ENCODE measurements at places on chromosomes 7 and 10. TPM values are rescaled to one million over a fixed set of nuclear protein-coding genes. Genes with fewer than 3 reads are reported as not detected.

- no peak for DNase-seq
- H3K4me3 ChIP-seq, result no peak overlapping the region
- H3K27ac ChIP-seq, result no peak overlapping the region
- peaks cover 8% of the 10 kb centered on the region for H3K36me3 ChIP-seq
These were observed 8.4 kb downstream of the GOLGA7B start for GRCh38 chr10:97858001-97858439.

KIF11 gene
- total RNA-seq, result 14.4 TPM

DNA sequence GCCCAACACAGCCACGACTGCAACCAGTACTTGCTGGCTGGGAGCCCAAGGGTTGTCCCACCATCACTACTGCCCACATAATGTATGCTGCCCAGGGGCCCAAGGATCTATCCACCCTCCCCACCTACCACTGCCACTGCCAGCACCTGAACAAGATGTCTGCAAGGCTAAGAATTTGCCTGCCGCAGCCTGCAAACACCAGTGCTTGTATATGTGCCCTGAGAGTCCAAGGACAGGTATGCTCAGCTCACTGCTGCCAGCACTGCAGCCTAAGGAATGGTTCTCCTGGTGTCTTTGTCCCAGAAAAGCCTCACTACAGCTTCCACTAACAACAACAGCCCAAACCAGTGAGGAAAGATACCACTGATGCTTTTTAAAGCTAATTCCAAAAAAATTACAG lies 1174.0 kb downstream of the SORCS1 start:
- no peaks in the 10 kb centered on the region for H3K27me3 ChIP-seq
- H3K4me3 ChIP-seq, result no peak overlapping the region
- DNase-seq, result no peak
- H3K36me3 ChIP-seq, result no peaks in the 10 kb centered on the region
- no peaks in the 10 kb centered on the region for H3K4me1 ChIP-seq

GRCh38 chr7:15782656-15783055 lies 96.2 kb upstream of the MEOX2 start:
- H3K27ac ChIP-seq, result no peak overlapping the region
- no peaks in the 10 kb centered on the region for H3K27me3 ChIP-seq
- H3K4me1 ChIP-seq, result peaks cover 6% of the 10 kb centered on the region
- no peak overlapping the region for H3K4me3 ChIP-seq

DNA sequence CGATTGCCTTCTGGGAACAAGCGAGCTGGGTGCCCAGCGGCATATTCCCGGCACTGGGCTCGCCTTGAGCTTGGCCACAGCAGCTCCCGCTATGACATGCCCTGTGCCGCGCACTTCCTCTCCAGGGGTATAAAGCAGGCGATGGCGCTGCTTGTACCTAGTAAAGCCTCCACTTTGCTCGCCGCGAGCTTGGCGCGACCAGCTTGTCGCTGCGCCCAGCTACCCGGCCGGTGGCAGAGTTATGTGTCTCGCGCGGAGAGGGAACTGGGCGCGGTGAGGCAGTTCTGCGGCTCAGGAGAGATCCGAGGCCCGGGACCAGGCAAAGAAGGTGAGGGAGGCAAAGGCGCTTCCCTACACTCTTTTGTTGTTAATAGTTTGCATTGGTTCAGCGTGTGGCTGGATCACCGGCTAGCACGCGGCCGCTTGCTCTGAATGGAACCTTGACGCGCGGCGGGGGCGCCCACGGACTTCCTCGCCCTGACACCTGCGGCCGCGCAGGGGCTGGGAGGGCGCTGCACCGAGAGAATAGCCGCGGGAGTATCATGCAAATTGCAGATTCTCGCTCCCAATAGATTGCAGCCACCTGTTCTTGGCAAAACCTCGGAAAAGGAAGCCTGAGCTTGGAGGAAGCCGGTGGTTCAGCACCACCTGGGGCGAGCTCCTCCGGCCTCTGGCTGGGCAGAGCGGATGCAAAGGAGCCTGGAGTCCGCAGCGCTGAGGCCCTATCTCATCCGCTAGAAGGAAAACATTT lies 3.0 kb upstream of the BUB3 start:
- peaks cover 72% of the 10 kb centered on the region for H3K27me3 ChIP-seq
- DNase-seq, result peak; percentile 42
- no peak overlapping the region for H3K27ac ChIP-seq
- H3K4me1 ChIP-seq, result peaks cover 42% of the 10 kb centered on the region
- H3K36me3 ChIP-seq, result peaks cover under 1% of the 10 kb centered on the region

- no peaks in the 10 kb centered on the region for H3K36me3 ChIP-seq
- no peak overlapping the region for H3K27ac ChIP-seq
- H3K4me3 ChIP-seq, result no peak overlapping the region
- no peak for DNase-seq
- no peaks in the 10 kb centered on the region for H3K27me3 ChIP-seq
- no peaks in the 10 kb centered on the region for H3K4me1 ChIP-seq
These were observed 157.3 kb upstream of the ADCY1 start for GRCh38 chr7:45416846-45417245.
